ENCODE measurements at places on chromosomes 7 and 10.

DNA sequence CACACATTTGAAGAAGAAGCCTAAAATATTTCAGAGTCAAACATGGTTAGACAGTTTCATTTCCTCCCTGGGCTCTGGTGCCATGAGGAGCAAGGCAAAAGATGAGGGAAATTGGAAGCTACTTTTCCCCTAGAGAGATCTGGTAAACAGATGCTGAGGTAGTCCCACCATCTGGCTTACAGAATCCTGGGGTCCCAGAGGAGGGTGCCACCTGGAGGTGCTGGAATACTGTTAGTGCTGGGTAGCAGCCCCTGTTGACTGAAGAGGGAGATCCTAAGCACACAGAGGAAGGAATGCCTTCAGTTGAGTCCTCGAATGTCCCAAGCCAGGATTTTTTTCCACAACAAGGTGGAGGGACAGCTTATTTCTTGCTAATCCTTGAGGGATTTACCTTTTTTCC is 160.1 kb downstream of the FZD1 start:
- DNase-seq = peak; percentile 47

DNA sequence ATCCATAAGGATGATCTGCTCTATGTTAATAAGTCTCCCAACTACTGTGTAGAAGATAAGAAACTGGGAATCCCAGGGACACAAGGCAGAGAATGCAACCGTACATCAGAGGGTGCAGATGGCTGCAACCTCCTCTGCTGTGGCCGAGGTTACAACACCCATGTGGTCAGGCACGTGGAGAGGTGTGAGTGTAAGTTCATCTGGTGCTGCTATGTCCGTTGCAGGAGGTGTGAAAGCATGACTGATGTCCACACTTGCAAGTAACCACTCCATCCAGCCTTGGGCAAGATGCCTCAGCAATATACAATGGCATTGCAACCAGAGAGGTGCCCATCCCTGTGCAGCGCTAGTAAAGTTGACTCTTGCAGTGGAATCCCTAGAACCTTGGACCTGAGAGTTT is 10.3 kb downstream of the WNT16 start:
- DNase-seq = no peak

- no peak for DNase-seq
Measured at GRCh38 chr7:12158334-12159060, 52.6 kb upstream of the TMEM106B start.

DNA sequence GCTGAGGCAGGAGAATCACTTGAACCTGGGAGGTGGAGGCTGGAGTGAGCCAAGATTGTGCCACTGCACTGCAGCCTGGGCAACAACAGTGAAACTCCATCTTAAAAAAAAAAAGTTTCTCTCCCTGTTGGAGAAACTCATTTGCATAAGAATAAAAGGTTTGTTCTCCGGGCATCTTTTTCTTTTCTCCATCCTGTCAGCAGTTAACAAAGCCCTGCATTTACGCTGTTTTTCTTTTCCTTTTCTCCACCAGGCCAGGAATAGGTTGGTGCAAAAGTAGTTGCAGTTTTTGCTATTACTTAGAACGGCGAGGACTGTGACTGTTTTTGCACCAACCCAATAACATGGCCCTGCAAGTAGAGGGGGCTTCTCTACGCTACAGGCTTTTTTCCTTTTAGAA is 9.5 kb upstream of the URGCP start:
- DNase-seq = no peak

GRCh38 chr10:89745903-89746302 is 44.5 kb downstream of the KIF20B start:
- DNase-seq = no peak
